ENCODE measurements at places on chromosomes 4 and X. TPM values are rescaled to one million over a fixed set of nuclear protein-coding genes. Genes with fewer than 3 reads are reported as not detected.

DNA sequence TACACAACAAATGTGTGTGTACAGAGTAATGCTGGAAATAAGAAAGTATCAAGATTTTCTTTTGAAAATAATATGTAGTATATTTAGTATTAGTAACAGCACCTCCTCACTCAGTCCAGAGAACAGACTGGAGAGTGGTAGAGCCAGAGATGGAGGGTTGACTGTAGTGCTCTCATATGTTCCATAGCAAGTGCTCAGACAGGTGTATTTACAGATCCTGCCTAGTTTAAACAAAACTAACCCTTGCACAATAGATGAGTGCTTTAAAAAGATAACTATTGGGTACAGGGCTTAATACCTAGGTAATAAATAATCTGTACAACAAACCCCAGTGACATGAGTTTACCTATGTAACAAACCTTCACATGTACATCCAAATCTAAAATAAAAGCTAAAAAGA lies 381.0 kb upstream of the EMCN start:
- no peaks in the 10 kb centered on the region for H3K4me1 ChIP-seq
- no peaks in the 10 kb centered on the region for H3K27me3 ChIP-seq
- DNase-seq: no peak
- no peaks in the 10 kb centered on the region for H3K36me3 ChIP-seq
- no peak overlapping the region for H3K27ac ChIP-seq

Gene LRIT3
- 0.09 TPM for total RNA-seq

Gene VCX
- total RNA-seq: not detected

Gene MAGEC2
- not detected for total RNA-seq

GRCh38 chr4:58166490-58166889 lies 1056.3 kb upstream of the IGFBP7 start:
- H3K36me3 ChIP-seq: no peaks in the 10 kb centered on the region
- no peaks in the 10 kb centered on the region for H3K27me3 ChIP-seq
- H3K4me3 ChIP-seq: no peak overlapping the region

DNA sequence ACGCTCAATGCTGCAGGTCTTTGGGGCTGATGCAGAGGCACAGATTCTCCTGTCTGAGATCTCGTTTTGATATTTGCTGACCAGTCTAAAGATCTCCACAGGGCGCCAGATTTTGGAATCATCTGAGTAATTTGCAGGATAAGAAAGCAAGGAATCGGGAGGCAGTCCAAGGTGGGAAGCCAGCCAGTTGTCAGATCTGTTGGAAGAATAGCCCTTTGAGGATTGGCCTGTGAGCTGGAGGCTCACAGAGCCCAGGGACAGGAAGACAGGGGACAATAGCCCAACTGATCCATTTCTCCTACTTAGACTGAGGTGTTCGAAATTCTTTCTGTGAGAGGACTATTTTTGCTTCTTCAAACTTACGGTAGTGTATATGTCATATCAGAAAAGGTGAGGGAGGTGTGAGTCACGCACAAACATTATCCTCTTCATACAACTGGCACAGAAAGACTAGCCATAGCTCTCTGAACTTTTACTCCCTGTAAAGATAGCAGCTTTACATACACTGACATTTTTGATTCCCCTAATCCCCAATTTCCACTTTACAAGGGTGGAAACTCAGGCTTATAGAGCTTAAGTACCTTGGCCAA lies 8.8 kb downstream of the DIPK2B start:
- H3K4me1 ChIP-seq: no peaks in the 10 kb centered on the region
- DNase-seq: no peak
- H3K36me3 ChIP-seq: no peaks in the 10 kb centered on the region
- H3K27ac ChIP-seq: no peak overlapping the region

GRCh38 chrX:146755214-146755613 lies 54.4 kb upstream of the CXorf51B start:
- H3K4me1 ChIP-seq: no peaks in the 10 kb centered on the region
- no peak overlapping the region for H3K4me3 ChIP-seq
- H3K36me3 ChIP-seq: no peaks in the 10 kb centered on the region
- H3K27me3 ChIP-seq: no peaks in the 10 kb centered on the region

GRCh38 chr4:182491719-182492118 lies 248.5 kb downstream of the TENM3 start:
- no peaks in the 10 kb centered on the region for H3K36me3 ChIP-seq
- no peak overlapping the region for H3K4me3 ChIP-seq
- no peak for DNase-seq
- H3K4me1 ChIP-seq: peaks cover 4% of the 10 kb centered on the region
- H3K27ac ChIP-seq: peak overlapping the region; percentile 82

DNA sequence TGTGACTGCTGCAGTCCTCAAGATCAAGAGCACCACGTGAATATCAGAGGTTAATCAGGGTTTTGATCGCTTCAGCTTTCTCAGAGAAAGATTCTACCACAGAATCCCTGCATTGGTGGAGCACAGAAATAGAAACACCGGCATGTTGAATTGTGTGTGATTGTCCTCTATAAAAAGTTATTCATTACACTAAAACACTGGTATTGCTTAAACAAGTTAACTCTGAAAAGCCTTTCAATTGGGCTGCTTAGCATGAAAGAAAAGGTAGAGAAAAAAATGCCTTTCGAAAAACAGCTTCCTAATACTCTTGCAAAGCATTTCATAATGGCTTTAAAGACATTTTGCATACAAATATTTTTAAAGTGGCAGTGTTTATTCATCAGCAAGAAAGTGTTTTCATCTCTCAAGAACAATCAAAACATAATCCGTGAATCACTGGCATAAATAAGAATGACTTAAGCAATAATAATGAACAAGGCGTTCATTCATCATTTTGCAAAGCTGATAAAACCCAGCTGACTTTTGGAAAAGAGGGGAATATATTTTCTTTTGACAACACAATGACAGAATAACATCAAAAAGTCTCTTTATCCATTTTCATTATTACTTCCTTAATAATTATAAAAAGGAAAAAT lies 61.1 kb downstream of the HELT start:
- no peak for DNase-seq
- H3K36me3 ChIP-seq: no peaks in the 10 kb centered on the region
- H3K27ac ChIP-seq: no peak overlapping the region

Gene NLGN3
- total RNA-seq: 1.9 TPM

Gene DRP2
- total RNA-seq: 1.6 TPM

All from muscle of leg (tissue), 16 donors.